ENCODE measurements at places on chromosomes 6 and 20.

GRCh38 chr20:43691928-43692524 lies 25.1 kb downstream of the MYBL2 start:
- DNase-seq: peak; percentile 36

DNA sequence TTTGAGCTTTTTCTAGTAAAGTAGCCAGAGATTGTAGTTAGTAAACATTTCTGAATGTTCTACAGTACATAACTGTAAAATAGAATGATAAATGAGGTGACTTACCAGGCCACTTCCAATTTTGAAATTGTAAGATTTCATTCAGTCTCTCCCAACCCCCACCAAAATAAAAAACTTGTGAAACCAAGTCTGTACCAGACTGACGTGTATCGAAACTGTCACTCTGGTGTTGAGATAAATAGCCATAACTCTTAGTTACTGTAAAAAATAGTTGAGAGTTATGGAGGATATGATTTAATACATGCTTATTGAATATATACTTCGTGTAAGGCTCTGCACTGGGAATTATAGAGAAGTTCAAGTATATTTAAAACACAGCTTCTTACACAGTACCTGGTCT lies 455.7 kb downstream of the PLCB1 start:
- DNase-seq: no peak

DNA sequence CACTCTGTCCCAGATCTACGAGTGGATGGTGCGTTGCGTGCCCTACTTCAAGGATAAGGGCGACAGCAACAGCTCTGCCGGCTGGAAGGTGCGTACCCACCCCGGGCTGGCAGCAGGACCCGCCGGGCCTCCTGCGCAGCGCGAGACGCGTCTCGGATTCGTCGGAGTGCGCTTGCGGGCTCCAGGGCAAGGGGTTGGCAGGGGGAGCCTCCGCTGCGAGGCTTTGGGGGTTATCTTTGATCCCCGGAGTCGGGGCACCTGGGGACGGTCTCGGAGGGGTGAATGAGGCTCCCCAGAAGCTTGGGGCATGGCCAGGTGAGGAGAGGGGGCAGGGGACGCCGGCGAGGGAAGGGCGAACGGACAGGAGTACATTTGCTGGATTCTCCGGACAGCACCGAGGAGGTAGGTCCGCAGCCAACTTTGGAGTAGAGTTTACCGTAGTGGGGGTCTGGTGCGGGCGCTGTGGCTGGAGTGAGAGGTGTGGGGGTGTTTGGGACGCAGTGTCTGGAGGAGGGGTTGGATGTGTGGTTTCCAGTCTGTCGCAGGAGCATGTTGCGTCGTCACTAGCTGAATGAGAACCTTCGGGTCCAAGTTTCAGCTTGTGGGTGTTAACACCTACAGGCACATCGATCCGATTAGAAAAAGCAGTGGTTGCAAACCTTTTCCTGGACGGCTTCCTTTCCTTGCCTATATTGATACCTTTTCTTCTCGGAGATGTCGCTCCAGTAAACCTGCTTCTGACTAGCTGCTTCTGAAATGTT lies 1.2 kb downstream of the FOXO3 start:
- no peak for DNase-seq

GRCh38 chr20:49983848-49984408 lies 1.1 kb downstream of the SNAI1 start:
- DNase-seq: no peak

- DNase-seq: no peak
Measured at GRCh38 chr6:24858177-24858653, 59.5 kb upstream of the ARMH2 start.

DNA sequence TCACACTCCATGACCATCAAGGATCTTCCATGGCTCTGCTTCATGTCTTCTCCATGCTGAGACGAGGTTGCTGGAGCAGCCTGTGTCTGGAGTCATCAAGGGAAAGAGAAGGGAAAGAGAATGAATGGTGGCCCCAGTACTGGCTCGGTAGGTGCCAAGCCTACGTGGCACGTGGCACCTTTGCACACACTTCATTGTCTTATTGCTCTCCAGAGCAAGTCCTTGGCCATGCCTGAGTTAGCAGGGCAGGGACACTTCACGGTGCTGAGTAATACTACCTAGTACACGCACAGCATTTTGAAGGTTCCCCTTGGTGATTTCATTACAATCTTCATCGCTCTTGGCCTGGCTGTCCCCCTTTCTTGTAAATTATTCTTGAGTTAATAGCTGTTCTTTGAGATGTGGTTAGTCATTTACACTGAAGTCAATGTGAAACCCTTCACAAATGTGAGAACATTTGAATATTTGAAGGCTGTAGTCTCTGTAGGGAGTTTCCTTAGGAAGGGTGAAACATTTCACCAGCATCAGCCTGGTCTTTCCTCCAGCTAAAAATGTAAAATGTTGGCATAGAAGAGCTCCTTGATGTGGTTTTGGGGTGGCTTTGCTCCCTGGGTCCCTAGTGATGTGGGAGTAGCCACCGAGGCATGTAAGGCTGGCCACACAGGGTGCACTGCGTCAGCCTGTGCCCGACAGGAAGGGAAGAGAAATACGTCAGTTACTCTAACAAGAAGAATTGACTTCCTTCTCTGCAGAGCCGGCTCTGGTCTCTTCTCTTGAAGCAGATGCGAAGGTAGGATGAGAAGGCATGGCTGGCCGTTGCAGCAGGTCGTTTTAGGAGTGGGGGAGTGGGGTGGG lies at the start of gene SYTL3:
Gene SYTL3 (plus strand): TSS at position 766 of the 855 bp plus-strand sequence. CDS start 13,215 bp downstream, outside the sequence.
- DNase-seq: no peak

DNA sequence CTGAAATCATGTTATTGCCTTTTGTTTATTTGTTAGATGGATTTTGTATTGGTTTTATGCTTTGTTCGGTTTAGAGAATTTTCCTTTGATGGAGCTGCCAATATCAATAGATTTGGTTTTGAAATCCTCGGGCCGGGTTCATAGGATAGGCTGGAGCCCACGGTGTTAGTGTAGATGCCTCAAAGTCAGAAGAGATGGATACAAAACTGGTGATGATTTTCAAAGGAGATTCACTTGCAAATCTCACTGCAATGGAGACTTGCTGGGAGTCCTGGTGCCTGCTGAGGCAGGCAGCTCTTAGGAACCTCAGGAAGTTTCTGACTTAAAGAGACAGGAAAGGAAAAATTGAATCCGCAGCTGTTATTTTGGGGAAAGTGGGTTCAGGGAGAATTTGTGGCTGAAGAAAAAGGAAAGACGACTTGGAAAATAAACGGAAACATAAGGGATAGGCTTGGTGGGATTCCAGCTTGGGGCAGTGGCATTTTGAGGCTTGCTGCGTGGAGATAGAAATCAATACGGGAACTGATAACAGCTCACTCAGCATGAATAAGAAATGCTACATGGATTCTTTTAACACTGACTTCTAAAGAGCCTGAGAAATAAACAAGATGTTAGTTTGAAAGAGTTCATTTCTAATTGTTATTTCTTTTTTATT lies 241.6 kb downstream of the PHACTR1 start:
- no peak for DNase-seq

GRCh38 chr6:37822851-37823682 lies 3.5 kb downstream of the ZFAND3 start:
- DNase-seq: no peak

DNA sequence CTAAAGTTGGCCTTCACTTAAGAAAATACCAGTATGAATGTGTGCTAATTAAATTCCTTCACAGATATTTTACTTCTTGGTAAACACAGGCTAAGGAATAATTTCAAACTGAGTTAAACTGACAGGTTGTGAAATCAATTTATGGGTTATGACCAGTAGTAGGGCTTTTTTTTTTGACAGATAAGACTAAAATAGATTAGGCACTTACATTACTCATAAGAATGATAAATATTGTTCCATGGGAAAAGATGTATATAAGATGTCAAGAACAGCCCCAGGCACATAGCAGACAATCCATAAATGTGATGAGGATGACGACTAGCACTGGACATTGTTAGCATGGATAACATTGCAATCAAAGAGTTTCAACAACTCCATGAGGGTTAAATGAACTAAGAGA lies 22.9 kb downstream of the NT5E start:
- DNase-seq: no peak

DNA sequence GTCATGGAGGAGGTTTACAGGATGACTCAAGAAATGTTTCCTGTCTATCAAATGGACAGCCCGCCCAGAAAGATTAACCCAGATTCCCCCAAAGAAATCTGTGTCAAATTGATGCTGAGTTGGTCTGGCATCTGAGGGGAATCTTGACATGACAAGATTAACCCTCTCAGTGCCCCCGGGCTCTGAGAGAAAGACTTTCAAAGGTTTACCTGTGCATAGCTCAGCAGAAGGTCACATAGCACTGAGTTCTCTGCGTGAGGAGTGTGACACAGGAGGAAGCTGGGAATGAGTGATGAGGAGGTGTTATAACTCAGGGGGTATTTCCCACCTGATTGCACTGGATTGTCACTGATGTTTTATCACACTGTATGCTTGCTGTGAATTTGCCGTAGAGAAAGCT lies 601.2 kb downstream of the DHX35 start:
- DNase-seq: no peak

- DNase-seq: no peak
Measured at GRCh38 chr6:119643876-119644275, 294.3 kb upstream of the MAN1A1 start.

GRCh38 chr6:65787787-65788186 lies 80.8 kb upstream of the EYS start:
- DNase-seq: no peak

DNA sequence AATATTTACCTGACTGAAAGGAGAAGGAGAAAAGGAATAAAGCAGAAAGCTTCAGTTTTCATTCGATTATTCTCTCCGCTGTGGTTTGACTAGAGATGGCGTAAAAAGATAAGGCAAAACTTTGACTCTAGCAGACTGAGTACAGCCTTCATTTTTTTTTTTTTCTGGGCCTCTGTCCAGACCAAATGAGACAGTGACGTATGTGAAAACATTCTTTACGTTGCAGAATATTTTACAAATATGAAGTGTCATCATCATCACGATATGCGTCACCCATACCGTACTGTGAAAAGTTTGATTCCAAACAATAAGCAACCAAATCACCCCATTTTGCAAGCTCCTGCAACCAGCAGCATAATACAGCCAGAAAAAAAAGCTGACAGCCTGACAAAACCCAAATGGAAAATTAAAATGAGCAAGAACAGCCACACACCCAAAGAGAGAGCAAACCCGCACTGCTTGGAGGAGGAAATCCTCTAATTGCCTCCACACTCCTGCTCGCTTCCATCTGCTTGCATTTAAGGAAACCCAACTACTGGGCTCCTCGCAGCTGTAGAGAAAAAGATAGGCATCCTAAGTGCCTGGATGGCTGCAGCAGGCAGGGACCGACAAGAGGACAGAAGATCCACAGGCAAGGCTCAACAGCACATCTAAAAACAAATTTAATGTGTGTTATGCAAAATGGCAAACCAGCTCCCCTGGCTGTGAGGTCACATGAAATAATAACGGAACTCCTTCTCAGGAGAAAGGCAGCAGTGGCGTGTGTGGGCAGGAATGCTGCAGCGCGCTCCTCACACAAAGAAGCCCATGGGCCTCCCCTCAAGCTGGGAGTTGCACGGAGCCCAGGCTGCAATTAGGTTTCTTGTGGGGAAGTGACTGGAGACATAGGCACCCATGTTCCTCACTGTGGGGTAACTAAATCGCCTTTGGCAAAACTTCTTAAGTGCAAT lies 113.1 kb downstream of the FYN start:
- DNase-seq: no peak

DNA sequence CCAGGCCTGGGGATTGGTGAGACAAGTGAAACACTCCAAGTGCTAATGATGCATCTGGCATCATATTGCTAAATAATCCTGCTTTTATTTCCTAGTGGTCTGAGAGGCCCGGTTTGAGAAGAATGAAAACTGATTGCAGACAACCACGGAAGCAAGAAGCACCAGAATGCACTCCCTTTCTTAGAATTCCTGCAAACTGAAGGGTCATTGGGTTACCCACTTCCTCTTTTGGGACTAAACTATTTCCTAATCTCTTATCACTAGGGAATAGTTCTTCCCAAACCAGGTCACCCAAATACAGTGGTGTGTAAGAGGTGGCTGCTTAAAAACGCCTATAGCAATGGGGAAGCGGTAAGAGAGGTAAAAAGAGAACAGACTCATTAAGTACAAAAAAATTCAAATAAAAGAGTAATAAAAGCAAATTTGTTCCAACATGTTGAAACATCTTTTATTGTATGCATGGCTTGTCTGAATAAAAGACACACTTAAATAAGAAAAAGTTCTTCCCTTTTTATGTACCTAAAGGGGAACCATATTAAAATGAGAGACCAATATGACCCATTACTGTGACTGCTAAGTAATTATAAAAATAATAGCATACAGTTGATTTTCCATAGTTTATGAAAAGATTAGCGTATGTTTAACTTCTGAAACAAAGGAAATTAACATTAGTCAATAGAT lies 125.8 kb downstream of the MYB start:
- DNase-seq: no peak

DNA sequence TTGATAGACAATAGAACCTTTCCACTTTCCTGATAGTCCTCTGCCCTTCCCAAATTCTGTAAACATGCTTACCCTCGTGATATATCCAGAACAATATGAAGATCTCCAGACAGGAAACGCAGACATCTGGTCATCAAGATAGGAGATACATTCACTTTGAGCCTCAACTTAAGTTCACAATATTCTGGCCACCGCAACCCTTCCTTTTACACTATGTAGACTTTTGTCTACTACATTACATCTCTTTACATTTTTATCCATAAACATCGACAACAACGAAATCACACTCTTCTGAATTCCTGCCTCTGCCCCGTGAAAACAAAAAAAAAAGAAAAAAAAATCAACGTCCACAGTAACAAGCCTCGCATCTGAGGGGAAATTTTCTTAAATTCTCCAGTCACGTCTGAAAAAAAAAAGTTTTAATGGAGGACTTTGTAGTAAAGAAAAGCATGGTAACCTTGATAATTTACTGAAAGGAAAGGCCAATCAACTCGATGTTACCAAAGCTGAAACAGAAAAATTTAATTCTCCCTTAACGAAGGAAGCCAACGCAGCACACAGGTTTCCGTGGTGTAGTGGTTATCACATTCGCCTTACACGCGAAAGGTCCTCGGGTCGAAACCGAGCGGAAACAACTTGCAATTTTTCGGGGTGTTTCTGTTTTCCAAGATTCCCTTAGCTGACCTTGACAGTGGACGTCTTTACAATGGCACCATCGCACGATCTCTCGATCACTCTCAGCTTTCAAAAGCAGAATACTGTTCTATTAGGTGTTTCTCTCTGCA lies 21.8 kb downstream of the POM121L2 start:
- no peak for DNase-seq

Data from COLO829 (cell line).